Midbrain (tissue), 1 donor: ENCODE measurements at places on chromosomes 4 and X.
A peak's percentile ranks its signal among the peaks of the same experiment; 100 is the strongest.

- no peak for DNase-seq
Observed at GRCh38 chrX:40061871-40062524, 35.8 kb downstream of the BCOR start.

DNA sequence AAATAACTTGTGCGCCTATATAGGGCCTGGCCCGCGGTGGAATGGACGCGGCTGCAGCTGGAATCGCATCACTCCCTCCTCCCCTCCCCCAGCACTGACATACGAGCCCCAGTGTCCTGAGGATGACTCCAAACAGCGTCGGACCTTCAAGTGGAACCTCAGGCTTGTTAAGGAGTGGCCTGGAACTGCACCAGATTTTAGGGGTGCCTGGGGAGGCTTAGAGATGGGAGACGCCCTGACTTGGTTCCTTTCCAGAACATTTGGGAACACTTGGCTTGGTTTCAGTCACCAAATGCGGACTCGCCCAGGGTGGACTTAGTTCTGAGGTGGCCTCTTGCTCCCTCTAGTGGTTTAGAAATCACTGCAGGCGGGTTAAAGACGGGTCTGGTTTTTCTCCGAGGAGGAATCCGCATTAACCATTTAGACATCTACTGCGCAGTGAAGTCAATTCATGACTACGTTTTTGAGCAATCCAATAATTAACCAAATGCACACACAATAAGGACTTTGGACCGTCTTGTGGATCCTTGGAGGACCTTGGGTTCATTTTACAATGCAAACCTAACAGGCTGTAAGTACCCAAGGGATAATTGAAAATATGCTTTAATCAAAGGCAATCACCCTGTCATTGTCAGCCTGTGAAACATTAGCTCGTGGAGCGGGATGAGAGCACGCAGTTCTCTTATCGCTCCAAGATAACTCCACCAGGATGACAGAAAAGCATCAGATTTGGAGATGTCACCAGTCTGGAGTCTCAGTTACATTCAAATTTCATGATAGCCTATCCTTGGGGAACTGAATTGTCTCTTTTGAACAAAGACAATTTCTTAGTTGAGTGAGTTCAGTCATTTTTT is 11.2 kb upstream of the PDGFRA start:
- DNase-seq = peak; percentile 77

GRCh38 chr4:147984065-147984777 is 252.3 kb downstream of the ARHGAP10 start:
- no peak for DNase-seq

DNA sequence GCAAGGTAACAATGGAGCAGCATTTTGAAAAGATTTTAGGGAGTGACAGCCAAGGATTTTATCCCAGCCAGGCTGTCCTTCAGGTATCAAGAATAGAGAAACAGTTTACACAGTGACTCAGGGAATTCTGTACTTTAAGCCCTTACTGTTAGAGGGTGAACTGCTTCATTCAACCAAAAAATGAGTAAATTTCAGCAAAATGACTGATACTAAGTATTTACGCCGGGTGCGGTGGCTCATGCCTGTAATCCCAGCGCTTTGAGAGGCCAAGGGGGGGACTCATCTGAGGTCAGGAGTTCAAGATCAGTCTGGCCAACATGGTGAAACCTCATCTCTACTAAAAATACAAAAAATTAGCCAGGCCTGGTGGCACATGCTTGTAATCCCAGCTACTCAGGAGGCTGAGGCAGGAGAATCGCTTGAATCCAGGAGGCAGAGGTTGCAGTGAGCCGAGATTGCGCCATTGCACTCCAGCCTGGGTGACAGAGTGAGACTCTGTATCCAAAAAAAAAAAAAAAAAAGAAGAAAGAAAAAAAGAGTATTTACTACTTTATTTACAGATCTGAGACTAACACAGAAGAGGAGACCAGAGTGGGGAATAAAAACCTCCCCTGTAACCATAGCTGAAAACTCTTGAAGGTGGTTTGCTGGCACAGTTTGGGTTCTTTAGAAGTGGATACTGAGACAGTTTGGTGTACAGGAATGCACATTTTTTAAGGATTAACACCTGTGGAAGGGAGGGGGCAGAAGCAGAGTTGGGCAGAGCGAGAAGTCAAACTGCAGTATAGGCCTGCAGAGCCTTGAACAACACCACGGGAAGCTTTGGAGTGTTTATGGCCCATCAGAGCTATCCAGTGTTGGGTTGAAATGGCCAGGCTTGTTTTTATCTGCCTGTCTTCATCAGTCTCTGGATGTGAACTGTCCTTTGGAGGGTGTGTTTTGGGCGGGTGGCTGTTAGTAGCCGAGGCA is 40.5 kb downstream of the TMEM131L start:
- DNase-seq = no peak

- DNase-seq = no peak
Observed at GRCh38 chr4:15725608-15726007, 22.7 kb downstream of the BST1 start.

DNA sequence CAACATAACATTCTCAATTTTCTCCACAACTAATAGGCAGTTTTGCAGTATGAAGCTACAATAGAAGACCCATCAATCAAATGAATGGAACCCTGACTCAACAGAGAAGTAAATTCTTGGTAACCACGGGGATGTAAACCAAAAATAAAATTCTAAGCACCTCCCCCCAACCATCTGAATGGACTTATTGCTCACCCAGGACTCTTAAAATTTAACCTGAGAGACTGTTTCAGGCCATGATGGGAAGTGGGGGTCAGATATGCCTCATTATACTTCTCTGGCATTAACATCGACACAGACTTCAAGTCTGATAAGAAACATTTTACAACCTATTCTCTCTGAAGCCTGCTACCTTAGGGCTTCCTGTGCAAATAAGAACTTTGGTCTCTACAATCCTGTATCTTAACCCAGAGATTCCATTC is 620.9 kb downstream of the TLL1 start:
- no peak for DNase-seq

GRCh38 chr4:15777697-15778288 is 335 bp upstream of the CD38 start:
- no peak for DNase-seq

DNA sequence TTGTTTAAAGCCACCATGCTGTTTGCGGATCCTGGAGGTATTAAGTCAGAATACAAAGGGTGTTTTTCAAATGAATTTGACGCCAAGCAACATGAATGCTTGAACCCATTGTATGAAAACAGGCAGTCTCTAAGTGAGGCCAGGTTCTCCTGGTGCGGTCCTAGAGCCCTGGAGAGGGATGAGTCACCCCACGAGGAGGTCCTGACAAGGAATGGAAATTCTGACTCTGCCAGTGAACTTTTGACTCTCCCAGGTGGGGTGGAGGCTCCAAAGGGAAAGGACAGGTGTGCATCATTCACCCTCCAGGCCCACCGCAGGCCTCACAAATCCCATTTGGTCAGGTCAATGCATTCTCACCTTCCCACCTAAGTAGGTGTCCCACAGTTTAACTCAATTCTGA is 1.5 kb downstream of the TRIM2 start:
- no peak for DNase-seq

GRCh38 chrX:52217494-52218160 is 32.9 kb downstream of the MAGED4 start:
- no peak for DNase-seq

- DNase-seq = no peak
Observed at GRCh38 chr4:757111-757510, 51.5 kb downstream of the PCGF3 start.

DNA sequence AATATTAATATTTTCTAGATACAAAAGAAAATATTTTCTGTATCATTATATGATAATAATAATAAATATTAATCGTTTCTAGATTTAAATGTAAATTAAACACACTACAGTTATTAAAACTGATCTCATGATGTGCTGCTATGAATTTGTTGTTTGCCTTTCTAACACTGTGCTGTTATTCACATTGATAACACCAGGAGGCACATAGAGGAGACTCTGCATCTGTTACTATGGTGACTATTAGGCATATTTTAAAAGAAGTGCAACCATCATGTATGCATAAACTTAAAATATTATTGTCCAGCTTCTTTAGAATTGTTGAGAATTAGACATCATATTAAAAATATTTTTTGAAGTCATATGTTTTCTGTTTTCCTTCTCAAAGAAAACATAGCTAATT is 11.8 kb upstream of the PDGFC start:
- DNase-seq = no peak

DNA sequence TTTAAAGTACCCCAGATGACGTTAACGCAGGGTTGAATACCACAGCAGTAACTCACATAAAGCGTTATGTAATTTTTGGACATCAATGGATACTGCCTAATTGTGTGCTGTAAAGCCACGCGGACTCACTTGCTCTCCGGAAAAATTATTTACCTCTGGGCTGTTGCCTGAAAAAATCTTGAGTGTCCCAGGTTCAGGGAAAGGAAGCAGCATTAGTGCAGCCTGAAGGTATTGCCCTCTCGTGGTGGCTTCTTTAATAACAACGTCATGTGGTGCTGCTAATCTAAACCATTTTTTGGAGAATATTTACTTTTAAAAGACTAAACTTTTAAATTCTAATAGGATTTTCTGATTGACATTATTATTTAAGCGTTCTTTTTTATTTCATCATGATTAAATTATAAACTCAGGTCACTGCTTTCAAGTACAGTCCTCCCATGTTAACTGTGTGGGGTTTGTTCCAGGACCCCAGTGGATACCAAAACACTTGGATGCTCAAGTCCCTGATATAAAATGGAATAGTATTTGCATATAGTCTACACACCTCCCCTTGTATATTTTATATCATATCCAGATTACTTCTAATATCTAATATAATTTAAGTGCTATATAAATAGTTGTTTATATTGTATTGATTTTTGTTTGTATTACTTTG is 384.8 kb downstream of the FAM133A start:
- DNase-seq = peak; percentile 4

- no peak for DNase-seq
Observed at GRCh38 chr4:42655269-42655637, 1.7 kb downstream of the ATP8A1 start.

DNA sequence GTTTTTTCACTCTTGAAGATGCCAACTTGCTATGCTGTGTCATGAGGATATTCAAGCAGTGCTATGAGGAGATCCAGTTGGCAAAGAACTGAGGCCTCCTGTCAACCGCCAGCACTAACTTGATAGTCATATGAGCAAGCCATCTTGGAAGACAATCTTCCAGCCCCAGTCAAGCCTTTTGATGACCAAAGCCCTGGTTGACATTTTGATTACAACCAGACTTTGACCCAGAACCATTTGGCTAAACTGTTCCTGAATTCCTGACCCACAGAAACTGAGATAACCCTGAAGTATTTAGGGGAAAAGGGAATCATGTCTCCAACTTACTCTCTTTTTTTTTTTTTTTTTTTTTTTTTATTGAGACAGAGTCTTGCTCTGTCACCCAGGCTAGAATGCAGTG is 32.9 kb downstream of the UGDH start:
- no peak for DNase-seq

GRCh38 chrX:54639346-54640102 is 109.5 kb downstream of the GNL3L start:
- DNase-seq = peak; percentile 86

DNA sequence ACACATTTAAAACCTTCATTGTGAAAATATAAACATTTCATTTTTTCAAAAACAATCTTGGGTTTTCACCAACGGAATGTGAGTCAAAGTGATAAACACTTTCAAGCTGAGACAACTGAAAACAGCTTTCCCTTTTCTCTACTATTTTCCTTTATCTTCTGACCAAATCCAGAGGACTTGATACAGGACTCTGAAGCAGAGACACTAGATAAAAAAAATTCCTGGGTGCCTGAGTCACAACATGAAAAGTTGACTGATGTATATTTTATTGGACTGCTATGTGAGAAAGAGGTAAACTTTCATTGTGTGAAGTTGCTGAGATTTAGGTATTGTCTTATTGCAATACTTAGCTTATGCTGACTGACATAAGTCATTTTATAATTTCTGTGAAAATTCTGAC is 411.2 kb downstream of the SPOCK3 start:
- DNase-seq = no peak

GRCh38 chrX:106780264-106780663 is 22.2 kb upstream of the TBC1D8B start:
- DNase-seq = no peak

DNA sequence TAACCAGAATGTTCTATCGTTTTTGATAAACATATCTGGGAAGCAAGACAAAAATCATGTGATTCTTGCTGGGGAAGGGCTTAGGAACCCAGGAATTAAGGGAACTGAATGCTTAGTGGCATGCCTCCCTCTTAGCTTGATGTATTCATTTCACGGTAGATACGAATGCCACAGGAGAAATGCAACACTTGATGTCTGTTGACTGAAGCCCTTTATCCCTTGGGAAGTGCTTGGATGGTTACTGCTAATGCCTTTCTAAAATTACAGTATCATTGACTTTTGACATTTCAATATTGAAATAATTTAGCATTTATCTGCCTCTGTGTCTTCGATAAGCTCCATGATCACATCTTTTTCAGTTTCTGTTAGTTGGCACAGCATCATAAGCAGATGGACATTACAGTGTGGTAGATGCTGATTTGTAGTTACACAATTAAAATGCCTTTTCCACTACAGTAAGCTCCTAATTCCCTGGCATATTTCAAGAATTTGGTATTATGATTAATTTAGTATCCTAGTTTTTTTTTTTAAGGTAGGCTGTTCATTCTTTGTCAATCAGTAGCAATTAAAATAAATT is 226.7 kb downstream of the ARHGAP10 start:
- DNase-seq = no peak

GRCh38 chr4:48008021-48008596 is 8.4 kb downstream of the CNGA1 start:
- DNase-seq = no peak

- DNase-seq = no peak
Observed at GRCh38 chr4:169715826-169716225, 41.9 kb downstream of the HPF1 start.

DNA sequence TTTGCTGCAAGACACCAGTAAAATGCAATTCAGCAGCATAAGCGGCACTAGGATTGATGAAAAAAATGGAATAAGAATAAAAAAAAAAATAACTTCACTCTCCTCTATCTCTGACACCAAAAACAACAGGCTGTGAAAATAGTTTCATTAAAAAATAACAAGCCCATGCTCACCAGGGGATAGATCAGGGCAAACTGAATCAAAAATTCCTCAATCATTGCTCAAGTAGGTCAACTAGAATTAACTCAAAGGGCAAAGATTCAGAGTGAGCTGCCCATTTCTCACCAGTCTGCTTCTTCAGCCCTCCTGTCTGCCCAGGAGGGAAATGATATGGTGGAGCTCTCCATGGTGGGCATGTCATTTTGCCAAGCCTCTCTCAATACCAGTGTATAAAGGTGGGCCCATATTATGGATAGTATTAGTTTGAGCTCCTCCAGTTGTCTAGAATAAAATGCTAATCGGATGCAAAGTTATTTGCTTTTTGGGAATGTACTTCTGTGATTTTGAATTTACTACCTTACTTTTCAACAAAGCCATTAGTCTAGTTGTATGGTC is 153.9 kb downstream of the UNC5C start:
- DNase-seq = no peak

- no peak for DNase-seq
Observed at GRCh38 chrX:74249963-74250362, 54.0 kb upstream of the ZCCHC13 start.

DNA sequence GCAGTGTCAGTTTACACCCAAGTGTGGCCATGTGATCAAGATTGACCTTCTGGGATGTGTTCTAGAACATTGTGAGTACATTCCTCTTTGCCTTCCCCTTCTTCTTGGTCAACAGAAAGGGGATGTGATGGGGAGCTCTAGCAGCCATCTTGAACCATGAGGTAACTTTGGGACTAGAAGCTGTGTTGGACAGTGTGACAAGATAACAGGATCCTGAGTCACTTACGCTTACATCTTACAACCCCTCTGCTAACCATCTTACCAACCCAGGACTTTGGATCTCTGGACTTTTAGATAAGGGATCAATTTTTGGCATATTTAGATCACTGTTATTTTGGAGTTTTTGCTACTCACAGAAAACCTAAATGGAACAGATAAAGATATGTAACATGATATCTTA is 625.6 kb downstream of the BCOR start:
- no peak for DNase-seq
